ENCODE measurements at places on chromosomes 1 and 21. TPM values are rescaled to one million over a fixed set of nuclear protein-coding genes. Genes with fewer than 3 reads are reported as not detected.

Gene AADACL3
- not detected for polyA plus RNA-seq

Gene ASTN1
- polyA plus RNA-seq, result not detected

Gene DNAJC16
- polyA plus RNA-seq, result 9.9 TPM

Gene SPRR2B
- polyA plus RNA-seq, result not detected

Gene COL9A2
- 3.0 TPM for polyA plus RNA-seq

Gene CNTN2
- not detected for polyA plus RNA-seq

Gene KCNA2
- not detected for polyA plus RNA-seq

Measured in IgD-negative memory B cell (primary cell).